Stomach (tissue), 19 donors: ENCODE measurements at places on chromosomes 6 and 20.

DNA sequence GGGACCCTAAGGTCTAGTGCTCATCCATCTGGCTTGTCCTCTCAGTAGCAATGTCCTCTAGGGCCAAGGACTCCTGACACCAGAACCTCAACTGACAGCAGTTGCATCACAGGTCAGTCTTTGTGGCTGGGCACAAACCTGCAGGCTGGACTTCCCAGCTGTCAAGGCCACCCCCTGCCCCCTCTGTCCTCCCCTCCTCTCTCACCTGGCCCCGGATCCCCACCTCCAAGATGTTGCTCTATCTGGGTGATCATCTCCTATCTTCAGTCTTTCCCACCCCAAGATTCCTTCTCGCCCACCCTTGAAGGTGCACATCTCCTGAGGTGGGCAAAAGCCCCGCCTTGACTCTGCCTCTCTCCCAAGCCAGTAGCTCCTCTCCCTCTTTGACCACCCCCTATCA lies 131.8 kb upstream of the SRSF6 start:
- H3K4me1 ChIP-seq = no peaks in the 10 kb centered on the region
- H3K36me3 ChIP-seq = no peaks in the 10 kb centered on the region
- H3K27ac ChIP-seq = no peak overlapping the region
- no peak overlapping the region for H3K4me3 ChIP-seq
- H3K27me3 ChIP-seq = peaks cover 4% of the 10 kb centered on the region
- DNase-seq = no peak

GRCh38 chr6:37838219-37838921 lies 18.8 kb downstream of the ZFAND3 start:
- H3K4me1 ChIP-seq = peaks cover 52% of the 10 kb centered on the region
- no peak overlapping the region for H3K4me3 ChIP-seq
- H3K27me3 ChIP-seq = no peaks in the 10 kb centered on the region
- no peak for DNase-seq
- H3K27ac ChIP-seq = no peak overlapping the region

DNA sequence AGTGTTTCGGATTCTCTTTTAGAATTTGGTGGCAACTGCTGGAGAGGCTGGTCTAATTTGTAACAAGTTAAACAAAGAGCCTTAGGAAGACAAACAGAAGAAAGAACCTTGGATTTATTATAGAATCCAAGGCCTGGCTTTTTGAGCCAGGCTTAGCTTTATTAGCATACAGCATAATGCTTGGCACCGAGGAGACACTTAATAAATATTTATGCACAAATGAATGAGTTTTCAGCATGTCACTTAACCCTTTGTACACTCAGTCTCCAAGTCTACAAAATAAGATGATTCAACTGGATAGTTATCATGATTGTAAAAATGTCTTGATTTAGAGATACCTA lies 38.2 kb upstream of the AFDN start:
- H3K4me3 ChIP-seq = no peak overlapping the region
- DNase-seq = no peak
- H3K4me1 ChIP-seq = no peaks in the 10 kb centered on the region
- no peak overlapping the region for H3K27ac ChIP-seq
- no peaks in the 10 kb centered on the region for H3K27me3 ChIP-seq

DNA sequence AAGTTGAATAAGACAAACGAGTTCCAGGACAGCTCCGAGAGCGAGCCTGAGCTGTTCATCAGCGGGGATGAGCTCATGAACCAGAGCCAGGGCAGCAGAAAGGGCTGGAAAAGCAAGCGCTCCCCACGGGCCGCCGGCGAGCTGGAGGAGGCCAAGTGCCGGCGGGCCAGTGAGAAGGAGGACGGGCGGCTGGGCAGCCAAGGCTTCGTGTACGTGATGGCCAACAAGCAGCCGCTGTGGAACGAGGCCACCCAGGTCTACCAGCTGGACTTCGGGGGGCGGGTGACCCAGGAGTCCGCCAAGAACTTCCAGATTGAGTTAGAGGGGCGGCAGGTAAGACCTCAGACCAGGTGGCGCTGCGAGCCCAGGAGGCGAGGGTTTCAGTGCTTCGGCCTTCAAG lies 56.0 kb upstream of the TMEM181 start:
- H3K27me3 ChIP-seq = no peaks in the 10 kb centered on the region
- no peak overlapping the region for H3K27ac ChIP-seq
- H3K4me1 ChIP-seq = no peaks in the 10 kb centered on the region
- no peak for DNase-seq
- no peak overlapping the region for H3K4me3 ChIP-seq

DNA sequence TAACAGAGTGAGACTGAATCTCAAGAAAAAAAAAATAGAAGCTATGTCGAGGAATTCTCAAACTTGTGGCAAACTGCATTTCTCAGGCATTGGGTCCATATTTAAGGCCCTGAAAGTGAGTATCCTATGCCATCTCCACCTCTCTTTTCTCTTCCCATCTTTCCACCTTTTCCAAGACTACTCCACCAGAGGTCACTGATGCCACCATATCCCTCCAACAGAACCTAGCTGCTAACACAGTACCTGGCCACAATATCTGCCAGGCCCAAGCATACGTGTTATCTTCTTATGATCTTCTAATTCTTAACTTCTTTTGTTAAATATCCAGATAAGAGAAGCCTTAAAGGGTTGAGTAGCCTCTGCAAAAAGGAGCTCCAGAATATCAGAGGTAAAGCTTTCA lies 8.2 kb upstream of the ADGRF4 start:
- no peak overlapping the region for H3K4me3 ChIP-seq
- DNase-seq = no peak
- H3K4me1 ChIP-seq = no peaks in the 10 kb centered on the region
- no peaks in the 10 kb centered on the region for H3K27me3 ChIP-seq
- H3K36me3 ChIP-seq = no peaks in the 10 kb centered on the region

DNA sequence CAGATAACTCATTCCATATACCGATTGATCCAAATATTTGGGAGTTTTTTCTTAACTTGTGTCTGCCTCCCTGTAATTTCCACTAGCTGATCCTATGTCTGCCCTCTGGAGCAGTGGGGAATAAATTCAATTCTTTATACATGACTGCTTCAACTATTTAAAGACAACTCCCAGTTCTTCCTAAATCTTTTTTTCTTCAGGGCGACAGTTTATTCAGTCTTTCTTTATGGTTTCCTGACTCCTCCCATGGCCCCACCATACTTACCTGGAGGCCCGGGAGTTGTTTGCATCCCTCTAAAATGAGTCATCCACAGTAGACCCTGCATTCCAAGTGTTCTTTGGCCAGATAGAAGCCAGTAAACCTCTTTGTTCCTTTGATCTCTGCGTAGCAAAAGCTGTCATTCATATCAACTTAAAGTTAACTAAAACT lies 73.6 kb downstream of the LCA5 start:
- H3K4me3 ChIP-seq = no peak overlapping the region
- H3K27ac ChIP-seq = no peak overlapping the region
- H3K36me3 ChIP-seq = no peaks in the 10 kb centered on the region
- H3K4me1 ChIP-seq = peaks cover 11% of the 10 kb centered on the region
- DNase-seq = no peak

- H3K4me3 ChIP-seq = no peak overlapping the region
- no peaks in the 10 kb centered on the region for H3K4me1 ChIP-seq
- H3K27ac ChIP-seq = no peak overlapping the region
- no peaks in the 10 kb centered on the region for H3K27me3 ChIP-seq
- DNase-seq = no peak
Observed at GRCh38 chr6:20068421-20068988, 143.8 kb downstream of the MBOAT1 start.
